ENCODE measurements at places on chromosomes 4 and X. TPM values are rescaled to one million over a fixed set of nuclear protein-coding genes. Genes with fewer than 3 reads are reported as not detected.

The SORCS2 gene
- total RNA-seq, result 0.33 TPM

The ZNF330 gene
- 16.9 TPM for total RNA-seq

The SERPINA7 gene
- total RNA-seq, result not detected

The CXorf65 gene
- not detected for total RNA-seq

The KLB gene
- 2.1 TPM for total RNA-seq

DNA sequence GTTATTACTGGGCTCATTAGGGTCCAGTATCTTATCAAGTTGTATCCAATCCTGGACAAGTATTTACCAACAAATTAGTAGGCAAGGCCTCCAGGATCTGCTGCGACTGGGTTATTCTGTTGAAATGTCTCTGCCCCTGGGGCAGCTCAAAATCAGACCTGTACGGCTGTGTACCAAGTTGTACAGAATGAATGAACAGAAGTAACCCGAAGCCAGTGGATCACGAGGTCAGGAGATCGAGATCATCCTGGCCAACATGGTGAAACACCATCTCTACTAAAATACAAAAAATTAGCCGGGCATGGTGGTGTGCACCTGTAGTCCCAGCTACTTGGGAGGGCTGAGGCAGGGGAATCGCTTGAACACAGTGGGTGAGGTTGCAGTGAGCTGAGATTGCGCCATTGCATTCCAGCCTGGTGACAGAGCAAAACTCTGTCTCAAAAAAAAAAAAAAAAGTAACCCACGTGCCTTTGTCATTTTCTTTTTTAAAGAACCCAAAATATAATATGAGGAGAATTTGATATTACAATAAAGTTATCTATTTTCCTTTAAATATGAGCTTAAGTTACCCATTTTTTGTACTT, 127.3 kb downstream of the CBR4 start:
- no peak for DNase-seq

GRCh38 chr4:176123710-176124407, 58.2 kb downstream of the WDR17 start:
- DNase-seq, result peak; percentile 45

DNA sequence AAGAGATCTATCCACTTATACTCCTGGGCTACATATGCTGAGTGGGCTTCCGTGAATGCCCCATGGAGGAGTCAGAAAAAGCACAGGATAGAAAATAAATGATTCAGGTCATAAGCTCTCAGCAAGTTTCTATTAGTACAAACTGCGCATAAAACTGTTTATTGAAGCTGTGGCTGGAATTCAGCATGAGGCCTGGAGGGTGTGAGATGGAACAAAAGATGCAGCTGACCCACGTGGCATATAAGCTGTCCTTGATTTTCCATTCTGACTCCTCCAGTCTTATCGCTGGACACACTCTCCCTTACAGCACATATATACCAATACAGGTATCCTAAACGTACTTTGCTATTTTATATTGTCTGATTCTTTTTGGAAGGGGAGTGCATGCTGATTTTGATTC, 17.9 kb downstream of the GRXCR1 start:
- no peak for DNase-seq

GRCh38 chr4:91359041-91360031, 944.4 kb upstream of the GRID2 start:
- peak; percentile 54 for DNase-seq

DNA sequence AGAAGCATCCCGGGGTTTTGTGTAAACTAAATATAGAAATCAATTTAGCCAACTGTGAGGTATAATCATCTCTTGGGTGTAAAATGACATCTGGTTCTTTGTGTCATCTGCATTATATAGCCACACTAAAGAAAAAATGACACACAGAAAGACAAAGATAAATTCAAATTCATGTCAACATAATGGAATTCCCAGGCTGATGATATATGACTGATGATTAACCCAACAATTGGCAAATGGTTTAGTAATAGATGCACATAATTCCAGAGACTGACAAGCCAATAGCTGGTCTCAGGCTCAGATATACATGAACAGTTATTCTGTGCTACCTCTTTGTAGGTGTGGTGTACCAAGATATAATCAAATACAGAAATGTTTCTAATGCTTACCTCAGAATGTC, 375.4 kb upstream of the PITX2 start:
- no peak for DNase-seq

DNA sequence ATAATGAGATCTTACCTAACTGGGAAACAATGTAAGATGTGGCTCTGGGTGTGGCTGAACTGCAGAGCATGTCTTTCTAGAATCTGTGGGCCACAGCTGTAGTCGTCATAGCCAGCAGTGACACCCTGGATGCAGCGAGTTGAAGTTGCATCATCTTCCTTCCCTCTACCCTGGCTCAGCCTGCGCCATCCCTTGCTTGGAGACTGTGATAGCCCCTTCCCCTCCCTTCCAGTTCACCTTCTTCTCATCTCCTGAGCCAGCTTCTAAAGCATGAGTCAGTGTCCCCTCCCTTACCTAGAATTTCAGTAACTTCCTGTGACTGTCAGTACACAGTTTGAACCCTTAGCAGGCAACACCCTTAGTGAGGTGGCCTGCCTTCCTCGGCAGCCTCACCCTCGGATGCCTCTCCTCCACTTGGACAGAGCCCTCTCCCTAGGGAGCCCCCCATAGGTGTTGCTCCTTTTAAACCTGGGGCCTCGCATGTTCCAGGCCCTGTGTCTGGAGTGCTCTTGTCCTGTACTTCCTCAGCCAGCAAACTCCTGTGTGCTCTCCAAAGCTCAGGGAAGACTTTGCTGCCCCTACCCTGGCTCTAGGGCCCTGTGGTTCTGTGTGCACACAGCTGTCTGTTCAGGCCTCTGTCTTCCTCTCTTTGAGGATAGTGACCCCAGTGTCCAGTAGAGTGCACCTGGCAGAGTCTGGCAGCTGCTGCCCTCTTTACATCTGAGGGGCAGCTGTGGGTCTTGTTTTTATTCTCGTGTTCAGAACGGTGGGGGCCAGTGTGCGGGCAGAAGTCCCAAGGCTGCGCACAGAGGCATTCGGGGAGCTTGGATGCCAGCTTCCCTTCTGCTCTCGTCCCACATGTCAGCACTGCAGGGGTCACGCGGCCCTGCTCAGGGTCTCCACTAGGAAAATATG, 43.7 kb upstream of the TADA2B start:
- DNase-seq, result no peak

GRCh38 chrX:7545564-7545963, 297.4 kb upstream of the VCX start:
- DNase-seq, result no peak

All from body of pancreas (tissue), 4 donors.